WTC11 (cell line): ENCODE measurements at places on chromosomes 1 and 21. TPM values are rescaled to one million over a fixed set of nuclear protein-coding genes. Genes with fewer than 3 reads are reported as not detected.

DNA sequence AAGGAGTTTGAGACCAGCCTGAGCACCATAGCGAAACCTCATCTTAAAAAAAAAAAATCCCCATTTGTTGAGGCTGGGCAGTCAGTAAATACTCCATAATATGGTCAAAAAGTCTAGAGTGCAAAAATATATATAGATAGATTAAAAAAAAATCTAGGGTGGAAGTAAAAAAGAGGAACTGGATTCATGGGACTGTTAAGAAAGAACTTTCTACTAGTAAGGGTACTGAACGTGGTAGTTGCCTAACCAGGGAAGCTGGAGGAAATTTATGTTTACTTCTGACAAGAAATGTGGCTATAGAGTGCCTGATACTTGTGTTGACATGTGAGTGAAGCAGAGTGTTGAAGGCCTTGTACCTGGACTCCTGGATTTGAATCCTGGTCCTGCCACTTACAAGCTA, 265.9 kb upstream of the FAM78B start:
- DNase-seq, result no peak
- no peaks in the 10 kb centered on the region; the same call in 1 of the 2 replicates for H3K36me3 ChIP-seq
- H3K4me1 ChIP-seq, result peaks cover 2% of the 10 kb centered on the region
- H3K4me3 ChIP-seq, result no peak overlapping the region
- no peak overlapping the region for H3K27ac ChIP-seq

DNA sequence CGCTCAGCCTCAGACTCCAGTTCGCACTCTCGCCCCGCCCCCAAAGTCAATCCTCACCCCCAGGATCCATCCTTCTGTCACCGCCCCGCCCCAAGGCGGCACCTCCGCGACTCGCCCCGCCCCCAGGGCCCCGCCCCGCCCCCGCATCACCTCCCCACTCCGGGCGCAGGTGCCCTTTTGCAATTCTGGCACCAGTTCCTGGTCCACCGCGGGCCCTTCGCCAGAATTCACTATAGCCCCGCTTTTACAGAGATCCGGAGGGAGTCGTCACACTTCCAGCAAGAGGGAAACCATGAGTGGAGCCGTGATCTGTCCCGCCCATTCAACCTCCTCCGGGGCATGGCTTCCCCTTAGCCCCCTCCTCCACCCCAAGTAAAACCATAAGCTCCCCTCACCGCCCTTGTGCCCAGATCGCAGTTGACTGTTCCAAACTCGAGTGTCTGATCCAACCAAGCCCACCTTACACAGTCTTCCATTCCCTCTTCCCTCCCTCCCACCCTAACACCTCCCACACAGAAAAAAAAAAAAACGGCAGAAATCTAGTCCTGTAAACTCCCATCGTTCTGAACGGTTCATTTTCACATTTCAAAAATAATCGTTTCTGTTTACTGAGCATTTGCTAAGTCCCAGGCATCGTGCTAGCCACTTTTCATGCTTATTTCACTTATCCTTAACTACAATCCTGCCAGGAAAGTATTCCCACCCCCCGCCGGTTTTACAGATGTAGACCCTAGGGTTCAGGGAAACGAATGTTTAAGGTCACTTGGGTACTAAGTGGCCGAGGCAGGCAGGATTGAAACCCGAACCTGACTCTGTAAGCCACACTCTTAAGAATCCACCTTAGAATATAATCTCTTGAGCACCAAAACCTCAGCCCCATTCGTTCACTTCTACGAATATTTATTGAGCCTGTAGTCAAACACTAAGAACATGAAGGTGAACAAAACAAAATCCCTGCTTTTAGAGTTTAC, 1.3 kb upstream of the DNAJC16 start:
- H3K4me1 ChIP-seq, result peaks cover 39% of the 10 kb centered on the region
- no peaks in the 10 kb centered on the region for H3K36me3 ChIP-seq
- DNase-seq, result peak; percentile 31
- H3K4me3 ChIP-seq, result peak overlapping the region; percentile 94
- peak overlapping the region; percentile 98 for H3K27ac ChIP-seq
- no peaks in the 10 kb centered on the region for H3K27me3 ChIP-seq

Gene FCRL6
- not detected in 3 replicates for total RNA-seq

Gene FMO1
- total RNA-seq, result 0.30 TPM in 1 of 3 replicates, not detected in the others
